ENCODE measurements at places on chromosomes 1 and 21.

- DNase-seq: no peak
Measured at GRCh38 chr1:118250232-118250631, 65.2 kb upstream of the SPAG17 start.

- DNase-seq: peak; percentile 62
Measured at GRCh38 chr1:6127587-6128163, 52.4 kb downstream of the CHD5 start.

DNA sequence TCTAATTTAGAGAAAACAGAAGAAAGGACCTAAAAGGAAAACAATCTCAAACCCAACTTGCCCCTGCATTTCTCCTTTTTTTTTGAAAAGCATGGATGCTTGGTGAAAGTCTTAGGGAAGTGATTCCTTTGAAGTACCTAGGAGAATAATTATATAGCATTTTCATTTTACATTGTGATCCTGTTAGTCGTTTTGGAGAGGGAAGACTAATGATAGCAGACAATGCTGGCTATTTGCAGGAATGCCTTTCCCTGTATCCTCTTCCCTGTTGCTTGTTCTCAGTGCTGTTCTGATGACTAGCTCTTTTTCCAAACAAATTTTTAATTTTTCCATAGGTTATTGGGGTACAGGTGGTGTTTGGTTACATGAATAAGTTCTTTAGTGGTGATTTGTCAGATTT lies 53.9 kb downstream of the LAMC1 start:
- DNase-seq: no peak

- no peak for DNase-seq
Measured at GRCh38 chr21:37866027-37866426, 50.2 kb downstream of the KCNJ6 start.

- no peak for DNase-seq
Measured at GRCh38 chr1:8790987-8791386, 26.5 kb downstream of the RERE start.

- DNase-seq: no peak
Measured at GRCh38 chr1:20250340-20250989, 40.2 kb upstream of the VWA5B1 start.

DNA sequence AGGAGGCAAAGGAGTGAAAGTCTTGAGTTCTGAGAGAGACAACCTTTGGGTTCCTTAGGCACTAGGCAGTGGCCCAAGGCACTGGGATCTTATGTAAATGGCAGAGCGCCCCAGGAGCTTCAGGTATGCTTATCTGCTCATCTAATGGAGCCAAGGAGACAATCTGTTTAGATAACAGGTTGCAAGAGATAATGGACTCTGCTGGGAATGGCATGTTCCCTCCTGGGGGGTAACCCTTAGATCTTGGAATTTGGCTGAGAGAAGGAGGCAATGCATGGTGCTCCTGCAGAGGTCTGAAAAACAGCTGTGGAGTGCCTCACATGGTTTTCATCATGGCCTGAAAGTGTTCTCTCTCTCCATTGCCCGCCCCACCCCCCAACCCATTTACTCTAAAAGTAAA lies 44.1 kb upstream of the WLS start:
- DNase-seq: no peak

GRCh38 chr1:174969977-174970376 lies 29.8 kb upstream of the CACYBP start:
- DNase-seq: no peak

DNA sequence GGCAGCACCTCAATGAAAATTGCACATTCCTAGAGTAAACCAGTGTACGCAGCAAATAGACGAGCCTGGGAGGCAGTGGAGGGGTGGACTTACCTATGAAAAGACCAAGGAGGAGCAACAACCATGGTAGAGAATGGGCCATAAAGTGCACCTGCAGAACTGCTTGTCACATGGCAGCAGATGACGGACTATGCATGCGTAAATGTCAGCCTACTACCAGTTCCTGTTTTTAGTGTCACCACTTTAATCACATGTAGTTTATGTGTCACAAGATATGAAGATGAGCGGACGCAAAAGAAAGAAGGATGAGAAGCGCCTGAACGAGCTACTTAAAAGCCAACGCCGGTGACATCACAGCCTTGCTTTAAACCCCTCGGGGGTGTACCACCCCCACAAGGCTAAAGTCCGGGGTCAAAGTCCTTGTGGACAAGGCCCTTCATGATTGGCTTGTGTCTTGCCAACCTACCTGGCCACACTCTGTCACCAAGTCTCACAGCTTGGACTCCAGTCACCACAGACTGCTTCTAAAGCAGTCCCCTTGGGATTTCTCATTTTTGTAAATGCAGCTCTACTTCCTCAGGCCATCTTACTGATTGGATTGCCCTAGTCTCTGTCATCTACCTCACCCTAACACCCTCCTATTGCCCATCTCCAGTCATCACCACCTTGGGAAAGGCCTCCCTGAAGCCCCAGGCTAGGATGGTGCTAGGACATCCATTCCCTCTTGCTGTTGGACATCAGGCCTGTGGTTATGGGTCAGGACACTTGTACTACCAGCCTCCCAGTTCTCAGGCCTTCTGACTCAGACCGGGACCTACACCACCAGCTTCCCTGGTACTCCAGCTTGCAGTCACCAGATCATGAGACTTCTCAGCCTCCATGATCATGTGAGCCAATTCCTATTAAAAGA lies 6.0 kb upstream of the LY9 start:
- no peak for DNase-seq

GRCh38 chr1:197400522-197400902 lies 132.5 kb downstream of the CRB1 start:
- no peak for DNase-seq

DNA sequence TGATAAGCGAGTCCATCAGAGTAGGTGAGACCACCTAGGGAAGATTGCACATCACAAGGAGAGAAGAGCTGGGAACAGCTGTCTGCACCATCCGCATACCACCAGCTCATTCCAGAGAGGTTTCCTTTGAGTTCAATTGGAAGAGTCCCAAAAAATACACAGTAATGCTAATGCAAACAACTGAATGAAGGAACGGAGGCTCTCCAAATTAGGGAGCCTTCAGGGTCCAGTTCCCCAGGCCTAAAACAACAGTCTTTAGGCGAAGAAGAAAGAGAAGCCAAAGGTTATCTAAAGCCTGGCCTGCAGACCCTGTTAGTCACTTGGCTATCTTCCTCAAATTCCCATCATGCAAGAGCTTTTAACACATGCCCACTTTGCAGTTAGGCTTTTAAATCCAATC lies 246.4 kb downstream of the PBX1 start:
- no peak for DNase-seq

- DNase-seq: no peak
Measured at GRCh38 chr21:18164483-18164882, 80.2 kb upstream of the CHODL start.

DNA sequence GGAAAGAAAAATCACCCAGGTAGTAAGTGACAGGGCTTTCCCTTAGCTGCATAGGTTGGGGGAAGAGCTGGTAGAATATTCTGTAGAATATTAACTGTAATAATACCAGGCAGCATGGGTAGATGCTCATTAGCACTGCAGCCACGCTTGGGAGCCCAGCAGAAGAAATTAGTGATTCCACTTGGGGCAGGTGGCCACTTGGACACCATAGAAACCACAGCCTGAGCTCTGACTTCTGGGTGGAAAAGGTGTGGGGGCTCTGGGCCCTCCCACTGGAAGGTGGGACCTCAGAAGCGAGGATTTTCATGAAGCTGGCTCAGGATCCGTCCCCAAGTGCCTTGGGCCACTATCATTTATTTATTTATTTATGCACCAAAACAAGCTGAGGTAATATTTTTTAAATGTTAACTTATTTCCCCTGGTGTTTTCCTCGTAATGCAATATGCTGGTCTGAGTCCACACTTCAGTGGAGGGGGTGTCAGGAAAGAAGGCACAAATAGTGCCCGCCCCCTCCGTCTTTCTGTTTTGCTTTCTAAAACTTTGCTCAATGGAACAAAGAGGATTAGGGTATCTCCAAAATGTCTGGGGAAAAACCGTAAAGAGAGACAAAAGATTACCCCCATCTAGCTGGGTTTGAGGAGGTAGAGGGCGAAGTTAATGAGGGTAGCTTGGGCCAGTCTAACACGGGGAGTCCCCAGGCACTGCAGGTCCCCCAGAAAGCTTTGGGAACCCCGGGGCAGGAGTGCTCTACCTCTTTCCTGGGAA lies 75.2 kb upstream of the GADD45A start:
- no peak for DNase-seq

DNA sequence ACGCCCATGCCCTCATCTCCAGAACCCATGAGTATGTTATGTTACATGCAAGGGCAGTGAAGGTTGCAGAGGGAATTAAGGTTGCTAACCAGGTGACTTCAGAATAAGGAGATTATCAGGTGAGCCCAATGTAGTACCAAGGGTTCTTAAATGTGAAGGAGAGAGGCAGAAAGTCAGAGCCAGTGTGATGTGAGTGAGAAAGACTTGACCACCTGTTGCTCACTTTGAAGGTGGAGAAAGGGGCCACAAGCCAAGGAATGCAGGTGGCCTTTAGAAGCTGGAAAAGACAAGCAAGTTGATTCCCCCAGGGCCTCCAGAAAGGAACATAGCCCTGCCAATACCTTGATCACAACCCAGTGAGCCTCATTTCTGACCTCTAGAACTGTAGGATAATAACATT lies 84.7 kb upstream of the CLDN14 start:
- no peak for DNase-seq

- no peak for DNase-seq
Measured at GRCh38 chr1:216600730-216601609, 122.3 kb downstream of the ESRRG start.

GRCh38 chr21:35933466-35933865 lies 126.9 kb downstream of the SETD4 start:
- DNase-seq: no peak

- DNase-seq: no peak
Measured at GRCh38 chr1:234253732-234254131, 119.5 kb upstream of the COA6 start.
